Breast epithelium (tissue), 4 donors: ENCODE measurements at places on chromosomes 16 and 17.

GRCh38 chr16:50706250-50706649, 12.8 kb downstream of the NOD2 start:
- DNase-seq, result no peak
- H3K4me3 ChIP-seq, result no peak overlapping the region
- H3K4me1 ChIP-seq, result no peaks in the 10 kb centered on the region
- H3K27me3 ChIP-seq, result no peaks in the 10 kb centered on the region

DNA sequence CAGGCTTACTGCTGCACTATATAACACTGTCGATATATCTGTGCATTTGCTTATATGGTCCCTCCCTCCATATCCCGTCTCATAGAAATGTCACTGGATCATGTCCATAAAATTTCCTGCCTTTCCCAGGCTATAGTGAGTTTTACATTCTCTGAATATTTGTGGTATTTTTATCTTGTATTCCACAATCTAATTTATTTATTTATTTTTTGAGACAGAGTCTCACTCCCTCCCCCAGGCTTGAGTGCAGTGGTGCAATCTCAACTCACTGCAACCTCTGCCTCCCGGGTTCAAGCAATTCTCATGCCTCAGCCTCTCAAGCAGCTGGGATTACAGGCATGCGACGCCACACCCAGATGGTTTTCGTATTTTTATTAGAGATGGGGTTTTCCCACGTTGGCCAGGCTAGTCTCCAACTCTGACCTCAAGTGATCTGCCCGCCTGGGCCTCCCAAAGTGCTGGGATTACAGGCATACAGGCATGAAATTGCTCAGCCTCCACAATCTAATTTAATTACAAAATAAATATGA, 12.9 kb downstream of the TRIM37 start:
- H3K4me1 ChIP-seq, result no peaks in the 10 kb centered on the region
- H3K36me3 ChIP-seq, result no peaks in the 10 kb centered on the region
- H3K27ac ChIP-seq, result peak overlapping the region; percentile 15
- no peak overlapping the region for H3K4me3 ChIP-seq
- no peaks in the 10 kb centered on the region for H3K27me3 ChIP-seq
- no peak for DNase-seq

DNA sequence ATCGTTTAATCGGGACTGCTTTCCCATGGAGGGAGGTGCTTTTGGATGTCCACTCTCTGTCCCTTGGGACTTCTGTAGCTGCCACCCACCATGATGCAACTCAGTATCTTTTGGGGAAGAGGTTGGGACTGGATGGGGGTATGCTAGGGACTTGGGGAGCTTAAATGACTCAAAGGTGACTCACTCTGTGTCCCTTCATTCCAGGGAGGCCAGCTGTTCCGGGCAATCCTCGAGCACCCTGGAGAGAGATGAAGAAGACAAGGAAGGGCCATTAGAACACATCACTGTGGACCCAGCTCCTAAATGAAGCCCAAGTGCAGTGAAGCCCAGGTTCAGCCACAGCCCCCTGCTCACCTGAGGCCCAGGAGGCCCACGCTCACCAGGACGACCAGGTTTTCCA, 4.6 kb downstream of the COL1A1 start:
- no peak for DNase-seq
- no peak overlapping the region for H3K4me3 ChIP-seq
- H3K27me3 ChIP-seq, result no peaks in the 10 kb centered on the region
- H3K27ac ChIP-seq, result peak overlapping the region; percentile 83

- H3K4me3 ChIP-seq, result no peak overlapping the region
- no peaks in the 10 kb centered on the region for H3K36me3 ChIP-seq
- no peaks in the 10 kb centered on the region for H3K4me1 ChIP-seq
- no peaks in the 10 kb centered on the region for H3K27me3 ChIP-seq
Observed at GRCh38 chr16:11039726-11040125, 95.4 kb downstream of the CLEC16A start.

DNA sequence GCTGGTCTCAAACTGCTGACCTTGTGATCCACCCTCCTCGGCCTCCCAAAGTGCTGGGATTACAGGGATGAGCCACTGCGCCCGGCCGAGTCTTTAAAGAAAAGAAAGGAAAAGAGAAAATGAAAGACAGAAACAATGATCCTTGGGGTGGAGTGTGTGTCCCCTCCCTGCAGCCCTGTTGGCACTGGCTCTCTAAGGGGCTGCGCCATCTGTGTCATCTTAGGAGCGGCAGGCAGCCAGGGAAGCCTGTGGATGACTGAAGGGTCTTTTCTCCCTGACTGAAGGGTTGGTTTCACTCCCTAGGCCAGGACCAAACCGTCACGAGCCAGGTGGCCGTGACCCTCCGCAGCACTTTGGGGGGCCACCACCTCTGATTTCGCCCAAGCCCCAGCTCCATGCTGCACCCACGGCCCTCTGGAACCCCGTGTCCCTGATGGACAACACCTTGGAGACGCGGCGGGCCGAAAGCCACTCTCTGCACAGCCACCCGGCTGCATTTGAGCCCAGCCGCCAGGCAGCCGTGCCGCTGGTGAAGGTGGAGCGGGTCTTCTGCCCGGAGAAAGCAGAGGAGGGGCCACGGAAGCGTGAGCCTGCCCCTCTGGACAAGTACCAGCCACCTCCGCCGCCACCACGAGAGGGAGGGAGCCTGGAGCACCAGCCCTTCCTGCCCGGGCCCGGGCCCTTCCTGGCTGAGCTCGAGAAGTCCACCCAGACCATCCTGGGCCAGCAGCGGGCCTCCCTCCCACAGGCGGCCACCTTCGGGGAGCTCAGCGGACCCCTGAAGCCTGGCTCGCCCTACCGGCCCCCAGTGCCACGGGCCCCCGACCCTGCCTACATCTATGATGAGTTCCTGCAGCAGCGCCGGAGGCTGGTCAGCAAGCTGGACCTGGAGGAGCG, 27.7 kb downstream of the GINS2 start:
- no peak overlapping the region for H3K4me3 ChIP-seq
- no peak overlapping the region for H3K27ac ChIP-seq
- no peaks in the 10 kb centered on the region for H3K27me3 ChIP-seq
- H3K36me3 ChIP-seq, result peaks cover 8% of the 10 kb centered on the region

DNA sequence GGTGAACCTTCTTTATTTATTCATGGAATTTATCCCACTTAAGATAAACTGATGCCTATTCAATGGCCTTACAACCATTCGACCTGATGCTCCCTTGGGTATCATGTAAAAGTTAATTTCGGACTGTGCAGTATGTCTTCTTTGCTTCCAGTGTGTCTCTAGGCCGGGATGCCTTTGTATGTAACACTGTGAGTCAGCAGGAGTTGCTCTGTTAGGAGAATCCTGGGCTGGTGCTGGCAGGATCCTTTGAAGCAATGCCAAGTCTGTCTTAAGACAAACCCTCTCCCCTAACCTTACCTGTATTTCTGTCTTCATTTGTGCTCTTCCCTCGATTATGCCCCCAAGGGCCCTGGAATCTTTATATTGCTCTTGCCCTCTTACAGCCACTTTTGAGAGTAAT, 37.9 kb upstream of the ABCA8 start:
- no peak for DNase-seq
- no peaks in the 10 kb centered on the region for H3K27me3 ChIP-seq
- no peaks in the 10 kb centered on the region for H3K4me1 ChIP-seq
- no peaks in the 10 kb centered on the region for H3K36me3 ChIP-seq

DNA sequence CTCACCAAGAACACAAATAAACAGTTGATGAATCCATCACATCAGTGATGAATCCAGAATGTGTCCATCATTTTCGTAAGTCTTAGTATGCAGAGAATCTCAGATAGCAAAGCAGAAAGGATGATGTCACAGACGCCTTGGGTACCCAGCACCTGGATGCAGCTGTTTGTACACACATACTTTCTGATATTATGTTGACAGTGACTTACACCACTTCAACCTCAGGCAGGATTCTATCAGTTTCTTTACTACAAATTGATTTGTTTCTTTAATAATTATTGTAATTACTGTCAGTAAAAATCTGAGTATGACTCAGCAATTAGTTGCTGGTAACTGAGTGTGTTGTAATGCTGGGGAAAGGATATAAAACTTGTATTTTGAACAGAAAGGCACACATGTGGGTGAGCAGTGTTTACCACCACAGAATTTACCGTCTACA, 159.8 kb downstream of the RPTOR start:
- H3K36me3 ChIP-seq, result no peaks in the 10 kb centered on the region
- no peak overlapping the region for H3K27ac ChIP-seq
- H3K4me3 ChIP-seq, result no peak overlapping the region
- no peaks in the 10 kb centered on the region for H3K4me1 ChIP-seq
- no peaks in the 10 kb centered on the region for H3K27me3 ChIP-seq

DNA sequence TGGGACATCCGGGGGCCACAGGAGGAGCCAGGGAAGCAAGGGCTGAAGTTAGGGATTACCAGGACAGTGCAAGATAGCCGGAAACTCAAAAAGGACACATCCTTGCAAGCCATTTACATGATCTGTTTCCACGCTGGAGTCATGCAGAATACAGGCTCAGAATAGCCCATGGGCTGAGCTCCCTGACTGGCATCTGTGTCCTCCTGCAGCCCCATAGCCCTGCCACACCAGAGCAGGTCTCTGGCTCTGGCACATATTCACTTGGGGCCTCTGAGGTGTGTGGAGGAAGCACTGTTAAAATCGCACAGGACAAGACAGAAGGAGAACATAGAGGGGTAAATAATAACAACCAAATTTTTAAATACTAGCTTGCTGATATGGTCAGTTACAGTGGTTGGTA, 65.8 kb downstream of the ELAC2 start:
- no peaks in the 10 kb centered on the region for H3K4me1 ChIP-seq
- no peak overlapping the region for H3K27ac ChIP-seq
- no peaks in the 10 kb centered on the region for H3K27me3 ChIP-seq

GRCh38 chr17:58587713-58588117, 73.3 kb upstream of the MTMR4 start:
- H3K27me3 ChIP-seq, result no peaks in the 10 kb centered on the region
- no peak overlapping the region for H3K27ac ChIP-seq
- no peak overlapping the region for H3K4me3 ChIP-seq
- no peaks in the 10 kb centered on the region for H3K4me1 ChIP-seq
- H3K36me3 ChIP-seq, result no peaks in the 10 kb centered on the region
- no peak for DNase-seq

GRCh38 chr17:79616801-79617200, 6.0 kb upstream of the RBFOX3 start:
- H3K27me3 ChIP-seq, result peaks cover 65% of the 10 kb centered on the region
- DNase-seq, result no peak
- no peaks in the 10 kb centered on the region for H3K4me1 ChIP-seq
- H3K27ac ChIP-seq, result no peak overlapping the region

GRCh38 chr17:40281663-40282062, 6.0 kb upstream of the CDC6 start:
- H3K36me3 ChIP-seq, result no peaks in the 10 kb centered on the region
- H3K4me3 ChIP-seq, result no peak overlapping the region
- no peaks in the 10 kb centered on the region for H3K27me3 ChIP-seq
- H3K4me1 ChIP-seq, result no peaks in the 10 kb centered on the region

- H3K27ac ChIP-seq, result no peak overlapping the region
- H3K4me1 ChIP-seq, result no peaks in the 10 kb centered on the region
- H3K4me3 ChIP-seq, result no peak overlapping the region
- H3K36me3 ChIP-seq, result no peaks in the 10 kb centered on the region
Observed at GRCh38 chr17:68319410-68320162, 28.3 kb downstream of the ARSG start.

GRCh38 chr16:58336332-58337089, 41.7 kb upstream of the PRSS54 start:
- H3K27ac ChIP-seq, result no peak overlapping the region
- peak overlapping the region; percentile 5 for H3K4me3 ChIP-seq
- no peaks in the 10 kb centered on the region for H3K27me3 ChIP-seq

DNA sequence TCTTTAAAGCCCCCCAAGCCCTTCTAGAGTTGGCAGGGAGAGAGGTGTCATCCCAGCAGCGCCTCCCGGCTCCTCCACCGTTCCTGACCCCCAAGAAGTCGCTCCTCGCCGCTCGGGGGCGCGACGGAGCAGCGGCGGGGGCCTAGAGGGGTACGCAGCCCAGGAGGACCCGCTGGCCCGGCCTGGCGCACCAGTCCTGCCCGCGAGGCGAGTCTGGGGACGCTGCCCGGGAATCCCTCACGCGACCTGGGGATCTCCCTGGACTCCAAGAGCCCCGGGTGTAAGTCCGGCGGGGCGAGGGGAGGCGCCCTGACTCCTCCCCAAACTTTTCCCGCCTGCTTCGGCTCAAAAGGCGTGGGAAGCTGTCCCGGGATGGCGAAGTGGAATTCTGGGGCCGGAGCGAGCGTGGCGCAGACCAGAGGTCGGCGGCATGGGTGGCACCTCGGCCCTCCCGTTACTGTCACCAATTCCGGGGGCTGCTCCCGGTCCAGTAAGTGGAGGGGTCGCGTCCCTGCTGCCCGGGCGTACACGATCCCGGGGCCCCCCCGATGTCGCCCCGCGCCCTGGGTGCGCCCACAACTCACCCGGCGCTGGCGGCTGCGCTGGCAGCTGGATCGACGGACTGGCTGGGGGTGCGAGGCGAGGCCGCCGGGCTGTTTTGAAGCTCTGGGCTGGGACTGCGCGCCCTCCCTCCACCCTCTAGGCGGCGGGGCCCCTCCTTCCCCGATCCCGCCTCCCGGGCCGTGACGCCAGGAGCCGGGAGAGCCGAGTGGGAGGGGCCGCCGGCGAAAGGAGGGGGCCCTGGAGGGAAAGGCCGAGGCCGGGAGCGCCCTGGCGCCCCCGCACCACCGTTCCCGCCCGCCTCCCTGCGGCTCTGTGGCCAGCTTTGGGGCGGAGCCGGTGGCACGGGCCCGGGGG, at the start of gene EMP2:
EMP2 (minus strand) TSS at position 634 of the 918 bp plus-strand sequence. CDS start 32,981 bp downstream, outside the sequence.
- H3K4me3 ChIP-seq, result peak within 1 kb of the TSS; percentile 76
- H3K27me3 ChIP-seq, result no peaks in the 10 kb centered on the region
- H3K36me3 ChIP-seq, result no peaks in the 10 kb centered on the region

- no peaks in the 10 kb centered on the region for H3K27me3 ChIP-seq
- peak overlapping the region; percentile 92 for H3K27ac ChIP-seq
- DNase-seq, result no peak
- H3K4me1 ChIP-seq, result no peaks in the 10 kb centered on the region
- H3K4me3 ChIP-seq, result peak overlapping the region; percentile 98
- H3K36me3 ChIP-seq, result no peaks in the 10 kb centered on the region
Observed at GRCh38 chr17:44065668-44066203, 735 bp downstream of the LSM12 start.

- H3K27me3 ChIP-seq, result no peaks in the 10 kb centered on the region
- no peaks in the 10 kb centered on the region for H3K36me3 ChIP-seq
- DNase-seq, result no peak
- no peak overlapping the region for H3K4me3 ChIP-seq
- H3K27ac ChIP-seq, result peak overlapping the region; percentile 84
- H3K4me1 ChIP-seq, result peaks cover 4% of the 10 kb centered on the region
Observed at GRCh38 chr16:11629071-11630030, 38.9 kb upstream of the SNN start.

DNA sequence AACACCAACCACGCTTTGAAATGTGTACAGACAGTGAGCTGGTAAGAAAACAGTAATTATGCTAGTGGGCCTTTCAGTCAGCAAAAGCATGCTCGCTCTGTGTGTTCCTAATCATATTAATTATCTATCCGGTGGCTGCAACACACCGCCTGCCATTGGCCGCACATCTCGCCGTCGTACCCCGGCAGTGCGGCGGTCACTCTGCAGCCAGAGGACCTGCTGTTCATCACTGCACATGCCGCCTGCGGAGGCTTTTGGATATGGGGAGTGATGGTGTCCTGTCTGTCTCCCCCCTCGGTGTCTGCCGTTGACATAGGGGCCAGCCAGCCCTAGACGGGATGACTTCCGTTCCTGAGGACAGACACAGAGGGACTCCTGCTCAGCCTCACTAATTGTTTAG, 68.5 kb downstream of the RPA1 start:
- no peaks in the 10 kb centered on the region for H3K27me3 ChIP-seq
- no peaks in the 10 kb centered on the region for H3K4me1 ChIP-seq
- H3K27ac ChIP-seq, result no peak overlapping the region
- no peak overlapping the region for H3K4me3 ChIP-seq

GRCh38 chr17:17064322-17064721, 22.1 kb downstream of the MPRIP start:
- peaks cover 14% of the 10 kb centered on the region for H3K4me1 ChIP-seq
- H3K27ac ChIP-seq, result no peak overlapping the region
- H3K4me3 ChIP-seq, result no peak overlapping the region
- no peak for DNase-seq
